ENCODE measurements at places on chromosomes 11 and 22. TPM values are rescaled to one million over a fixed set of nuclear protein-coding genes. Genes with fewer than 3 reads are reported as not detected.
A peak's percentile ranks its signal among the peaks of the same experiment; 100 is the strongest.

The SLC5A1 gene
- total RNA-seq = not detected

The PSMC3 gene
- 171 TPM for total RNA-seq

DNA sequence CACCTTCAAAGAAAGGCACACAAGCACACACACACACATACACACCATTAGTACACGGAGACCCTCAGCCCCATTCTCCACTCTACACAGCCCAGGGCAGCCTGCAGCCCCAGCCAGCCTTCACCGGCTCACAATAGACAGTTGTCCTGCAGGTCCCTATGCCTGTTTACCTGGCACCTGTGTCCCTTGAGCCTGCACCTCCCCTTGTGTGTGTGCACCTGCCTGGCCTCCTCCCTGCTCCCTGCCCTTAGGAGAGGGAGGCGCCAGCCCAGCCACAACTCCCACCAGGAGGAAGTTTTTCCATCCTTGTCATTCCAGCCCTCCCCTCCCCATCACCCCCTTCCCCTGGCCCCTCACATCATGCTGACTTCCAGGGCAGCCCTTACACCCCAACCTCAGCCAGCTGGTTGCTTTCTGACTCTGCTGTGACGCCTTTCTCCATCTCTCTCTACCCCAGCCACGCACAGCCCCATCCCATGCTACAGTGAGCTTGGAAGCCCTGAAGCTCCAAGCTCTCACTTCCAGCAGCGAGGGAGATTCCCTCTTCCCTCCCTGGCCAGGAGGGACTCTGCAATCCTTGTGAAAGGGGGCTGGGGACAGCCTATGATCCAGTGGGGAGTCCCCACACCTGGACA lies 4.4 kb downstream of the AHNAK start:
- peak overlapping the region; percentile 97 for H3K27ac ChIP-seq
- H3K27me3 ChIP-seq = no peaks in the 10 kb centered on the region
- peak overlapping the region; percentile 94 for H3K4me3 ChIP-seq
- peaks cover 11% of the 10 kb centered on the region for H3K36me3 ChIP-seq
- DNase-seq = no peak

DNA sequence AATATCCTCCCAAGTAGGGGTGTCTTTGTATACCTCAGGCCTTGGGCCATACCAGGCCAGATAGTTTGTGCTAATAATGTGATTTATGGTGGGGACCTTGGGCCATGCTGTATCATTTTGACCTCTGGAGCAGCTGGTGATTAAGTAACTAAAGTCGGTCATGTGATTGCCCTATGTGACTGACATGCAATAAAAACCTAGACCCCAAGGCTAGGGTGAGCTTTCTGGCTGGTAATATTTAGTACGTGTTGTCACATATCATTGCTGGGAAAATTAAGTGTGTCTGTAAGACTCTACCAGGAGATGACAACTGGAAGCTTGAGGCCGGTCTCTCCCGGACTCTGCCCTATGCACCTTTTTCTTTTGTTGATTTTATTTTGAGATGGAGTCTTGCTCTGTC lies 12.6 kb upstream of the TFIP11 start:
- no peaks in the 10 kb centered on the region for H3K27me3 ChIP-seq
- no peak for DNase-seq
- no peaks in the 10 kb centered on the region for H3K4me1 ChIP-seq
- H3K36me3 ChIP-seq = no peaks in the 10 kb centered on the region
- H3K27ac ChIP-seq = no peak overlapping the region
- no peak overlapping the region for H3K4me3 ChIP-seq

GRCh38 chr11:10503777-10504480 lies 37.1 kb downstream of the RNF141 start:
- H3K4me1 ChIP-seq = no peaks in the 10 kb centered on the region
- peaks cover 3% of the 10 kb centered on the region for H3K36me3 ChIP-seq
- no peaks in the 10 kb centered on the region for H3K27me3 ChIP-seq
- H3K27ac ChIP-seq = no peak overlapping the region

- no peak overlapping the region for H3K27ac ChIP-seq
- no peaks in the 10 kb centered on the region for H3K4me1 ChIP-seq
- H3K27me3 ChIP-seq = no peaks in the 10 kb centered on the region
- H3K36me3 ChIP-seq = no peaks in the 10 kb centered on the region
Observed at GRCh38 chr11:80838153-80838552, 1397.3 kb upstream of the TENM4 start.

- no peak overlapping the region for H3K27ac ChIP-seq
- H3K4me3 ChIP-seq = no peak overlapping the region
- DNase-seq = no peak
- H3K4me1 ChIP-seq = no peaks in the 10 kb centered on the region
- no peaks in the 10 kb centered on the region for H3K27me3 ChIP-seq
Observed at GRCh38 chr11:58446294-58446693, 4.3 kb upstream of the OR5B12 start.

DNA sequence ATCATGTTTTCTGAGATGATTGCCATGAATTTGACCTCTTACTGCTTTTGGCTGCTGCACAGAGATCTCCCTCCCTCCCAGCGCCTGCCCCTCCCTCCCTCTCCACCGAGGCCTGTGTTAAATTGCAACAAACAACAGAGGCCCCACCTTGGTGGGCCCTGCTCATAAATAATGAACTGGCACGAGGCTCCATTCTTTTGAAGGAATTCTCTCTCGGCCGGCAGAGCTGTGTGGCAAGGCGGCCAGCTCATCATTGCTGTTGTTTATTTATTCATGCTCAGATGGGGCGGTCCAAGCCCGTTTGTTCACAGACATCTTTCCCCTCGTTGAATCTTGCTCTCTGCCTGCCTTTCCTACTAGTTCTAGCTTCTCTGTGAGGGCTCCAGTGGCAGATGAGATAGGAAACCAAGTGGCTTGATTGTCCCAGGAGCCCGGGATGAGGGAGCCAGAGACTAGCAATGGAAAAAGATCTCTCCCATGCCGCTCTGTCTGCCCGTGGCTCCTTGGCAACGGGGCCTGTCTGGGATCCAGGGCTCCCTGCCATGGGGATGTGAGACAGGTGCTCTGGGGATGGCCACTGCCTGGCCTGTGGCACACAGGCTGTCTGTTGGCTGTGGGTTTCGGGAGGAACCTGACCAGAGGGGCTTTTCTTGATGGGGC lies 192.6 kb downstream of the DSCAML1 start:
- no peaks in the 10 kb centered on the region for H3K4me1 ChIP-seq
- H3K27ac ChIP-seq = no peak overlapping the region
- no peaks in the 10 kb centered on the region for H3K36me3 ChIP-seq
- DNase-seq = no peak
- no peak overlapping the region for H3K4me3 ChIP-seq

DNA sequence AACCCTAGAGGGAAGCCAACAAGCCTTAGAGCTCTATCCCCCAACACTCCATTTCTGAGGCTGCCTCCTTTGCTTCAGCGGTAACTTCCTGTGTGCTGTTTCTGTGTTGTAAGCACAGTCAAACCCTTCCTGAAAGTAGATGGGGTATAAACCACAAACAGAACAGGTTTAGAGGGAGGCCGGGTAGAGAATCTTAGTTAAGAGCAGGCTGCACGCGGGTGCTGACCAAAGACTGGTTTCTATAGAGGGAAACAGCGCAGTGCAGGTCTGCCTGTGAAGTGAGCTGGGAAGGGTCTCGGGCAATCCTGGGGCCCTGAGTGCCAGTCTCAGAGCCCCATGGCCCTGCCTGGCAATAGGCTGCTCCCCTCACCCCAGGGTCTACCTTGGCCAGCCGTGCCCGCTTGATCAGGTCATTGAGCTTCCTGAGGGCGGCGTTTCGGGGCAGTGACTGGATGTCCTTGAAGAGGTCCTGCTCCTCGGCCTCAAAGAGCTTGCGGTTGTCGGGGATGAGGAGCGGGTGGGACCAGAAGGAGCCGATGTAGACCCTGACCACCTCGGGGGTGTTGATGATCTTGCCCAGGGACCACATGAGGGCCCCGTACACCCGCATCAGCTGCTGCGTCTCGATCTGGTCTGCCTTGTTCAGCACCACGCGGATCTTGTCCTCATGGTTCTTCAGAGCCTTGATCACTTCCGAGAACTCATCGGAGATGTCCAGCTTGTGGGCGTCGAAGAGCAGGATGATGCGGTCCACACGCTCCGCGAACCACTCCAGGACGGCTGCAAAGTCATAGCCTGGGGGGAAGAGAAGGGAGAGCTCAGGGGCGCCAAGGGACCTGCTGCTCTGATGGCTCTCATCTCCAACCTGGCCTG lies 15.3 kb upstream of the CDC42BPG start:
- DNase-seq = no peak
- no peak overlapping the region for H3K4me3 ChIP-seq
- peak overlapping the region; percentile 98 for H3K27ac ChIP-seq
- H3K27me3 ChIP-seq = no peaks in the 10 kb centered on the region
- H3K36me3 ChIP-seq = peaks cover 17% of the 10 kb centered on the region

GRCh38 chr11:118606844-118607228 lies 579 bp upstream of the PHLDB1 start:
- H3K4me1 ChIP-seq = peaks cover 78% of the 10 kb centered on the region
- H3K27me3 ChIP-seq = no peaks in the 10 kb centered on the region
- H3K36me3 ChIP-seq = peaks cover 6% of the 10 kb centered on the region
- H3K4me3 ChIP-seq = peak overlapping the region; percentile 84
- no peak for DNase-seq

- H3K4me1 ChIP-seq = peaks cover 80% of the 10 kb centered on the region
- no peak for DNase-seq
- peak overlapping the region; percentile 99 for H3K27ac ChIP-seq
Observed at GRCh38 chr22:38869663-38870062, 2.4 kb downstream of the CBX6 start.

DNA sequence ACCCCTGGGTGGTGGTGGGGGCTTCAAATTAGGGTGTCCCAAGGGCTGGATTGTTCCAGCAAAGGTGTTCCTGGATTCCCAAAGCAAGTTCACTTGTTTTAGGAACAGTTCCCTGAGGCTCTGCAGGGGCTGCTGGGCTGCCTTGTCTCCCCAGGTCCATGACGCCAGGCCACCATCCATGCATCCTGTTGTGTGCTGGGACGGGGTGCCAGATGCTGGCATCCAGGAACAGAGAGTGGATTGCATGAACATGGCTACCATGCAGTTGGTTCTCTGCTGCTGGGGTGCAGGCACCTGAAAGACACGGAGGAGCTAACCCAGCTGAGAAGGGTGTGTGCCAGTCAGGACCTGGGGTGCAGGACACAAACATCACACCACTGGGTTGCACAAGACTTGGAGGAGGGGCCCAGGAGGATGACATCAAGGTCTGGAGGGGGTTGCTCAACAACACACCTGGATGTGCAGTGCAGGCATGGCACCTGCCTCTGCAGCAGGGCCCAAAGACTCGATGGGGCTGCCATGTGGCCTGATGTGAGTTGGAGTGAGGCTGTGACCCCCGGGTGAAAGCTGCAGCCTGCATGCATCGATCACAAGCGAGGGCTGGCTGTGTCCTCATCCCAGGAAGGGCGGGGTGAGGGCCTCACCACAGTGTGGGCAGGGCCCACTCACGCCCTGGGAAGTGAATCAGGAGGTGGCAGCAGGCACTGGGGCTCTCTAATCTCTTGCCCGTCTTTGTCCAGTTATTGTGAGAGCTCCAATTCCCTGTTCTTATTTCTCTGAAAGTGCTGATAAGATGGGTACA lies 74.0 kb upstream of the CLDN5 start:
- no peaks in the 10 kb centered on the region for H3K36me3 ChIP-seq
- H3K4me3 ChIP-seq = no peak overlapping the region
- no peak overlapping the region for H3K27ac ChIP-seq
- H3K4me1 ChIP-seq = no peaks in the 10 kb centered on the region
- DNase-seq = no peak

GRCh38 chr11:125874556-125875124 lies 12.8 kb upstream of the HYLS1 start:
- H3K27ac ChIP-seq = no peak overlapping the region
- no peak for DNase-seq

DNA sequence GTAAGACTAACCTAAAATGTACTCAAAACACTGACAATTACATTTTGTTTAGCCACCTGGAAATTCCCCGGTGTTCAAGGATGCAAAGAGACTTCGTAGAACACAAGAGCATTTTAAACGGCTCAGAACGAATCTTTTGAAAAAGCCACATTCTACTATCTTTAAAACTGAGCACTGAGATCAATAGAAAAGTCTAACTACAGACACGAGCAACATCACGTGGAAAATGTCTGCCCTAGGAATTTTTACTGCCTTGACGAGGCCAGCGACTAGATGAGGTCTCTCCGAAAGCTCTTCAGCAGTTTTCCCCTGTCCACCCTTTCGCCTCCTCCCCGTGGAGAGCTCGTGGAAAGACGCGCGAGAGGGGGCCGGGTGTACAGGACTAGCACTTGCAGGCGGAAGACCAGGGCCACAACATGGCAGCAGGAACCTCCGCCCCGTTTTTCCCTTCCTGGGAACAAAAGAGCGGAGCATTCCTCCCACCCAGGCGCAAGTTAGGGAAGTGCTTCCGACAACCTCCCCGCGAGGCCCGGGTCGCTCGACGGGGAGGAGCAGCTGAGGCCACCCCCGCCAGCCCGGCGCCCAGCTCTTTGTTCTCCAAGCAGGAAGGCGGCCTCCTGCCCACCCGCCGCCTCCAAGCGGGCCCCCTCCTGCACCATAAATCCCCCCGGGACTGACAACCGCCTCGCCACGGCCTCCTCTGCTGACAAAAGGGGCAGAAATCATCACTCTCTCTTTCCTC lies 1.1 kb downstream of the EIF4G2 start:
- H3K27me3 ChIP-seq = no peaks in the 10 kb centered on the region
- peak overlapping the region; percentile 99 for H3K27ac ChIP-seq
- peaks cover 53% of the 10 kb centered on the region for H3K4me1 ChIP-seq
